Activated CD8-positive, alpha-beta T cell treated with anti-CD3 and anti-CD28 coated beads, Interleukin-2, amount 10 ng/mL, durations not matched to agents 7 days and 5 days (primary cell): ENCODE measurements at places on chromosomes 1 and 21.

- DNase-seq, result no peak
- H3K27ac ChIP-seq, result no peak overlapping the region
- H3K36me3 ChIP-seq, result peaks cover 3% of the 10 kb centered on the region
- peaks cover 29% of the 10 kb centered on the region for H3K27me3 ChIP-seq
Measured at GRCh38 chr1:156696755-156697154, 8.6 kb downstream of the CRABP2 start.

GRCh38 chr1:22673486-22674409, 20.7 kb downstream of the C1QB start:
- H3K4me1 ChIP-seq, result no peaks in the 10 kb centered on the region
- peaks cover 18% of the 10 kb centered on the region for H3K27me3 ChIP-seq

DNA sequence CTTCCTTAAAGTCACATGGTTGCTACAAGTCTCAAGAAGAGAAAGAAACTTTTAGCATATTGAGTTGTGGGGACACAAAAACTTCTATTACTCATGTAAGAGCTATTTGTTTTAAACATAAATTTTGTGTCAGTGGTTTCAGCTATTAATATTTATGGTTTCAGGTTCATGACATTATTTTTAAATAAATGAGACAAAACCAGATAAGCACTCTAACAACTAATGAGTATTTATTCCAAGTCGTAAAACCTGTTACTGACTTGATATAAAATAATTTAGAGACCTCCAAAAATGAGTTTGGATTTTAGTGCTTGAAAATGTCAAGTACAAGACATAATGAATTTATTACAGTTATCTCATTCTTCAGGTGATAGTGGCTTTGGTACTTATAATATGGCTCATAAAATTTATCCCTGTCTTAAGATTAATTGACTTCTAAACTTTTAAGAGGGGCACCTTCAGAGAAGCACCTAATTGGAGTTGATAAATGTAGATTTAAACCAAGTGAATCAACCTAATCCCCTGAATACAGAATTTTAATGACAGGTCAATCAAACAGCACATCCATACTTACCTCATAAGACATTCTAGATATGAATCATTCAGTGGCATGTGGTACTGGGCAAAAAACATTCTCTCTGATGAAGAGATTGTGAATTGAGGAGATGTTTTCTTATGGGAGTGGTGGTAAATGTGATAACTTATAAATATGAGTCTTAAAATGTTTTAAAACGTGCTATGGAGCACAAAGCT, 167.7 kb upstream of the PTGFR start:
- no peaks in the 10 kb centered on the region for H3K27me3 ChIP-seq
- DNase-seq, result no peak
- H3K4me3 ChIP-seq, result no peak overlapping the region
- H3K27ac ChIP-seq, result no peak overlapping the region
- no peaks in the 10 kb centered on the region for H3K4me1 ChIP-seq

GRCh38 chr1:70227439-70227838, 6.3 kb downstream of the SRSF11 start:
- peak overlapping the region; percentile 76 for H3K27ac ChIP-seq
- no peaks in the 10 kb centered on the region for H3K27me3 ChIP-seq
- DNase-seq, result no peak

DNA sequence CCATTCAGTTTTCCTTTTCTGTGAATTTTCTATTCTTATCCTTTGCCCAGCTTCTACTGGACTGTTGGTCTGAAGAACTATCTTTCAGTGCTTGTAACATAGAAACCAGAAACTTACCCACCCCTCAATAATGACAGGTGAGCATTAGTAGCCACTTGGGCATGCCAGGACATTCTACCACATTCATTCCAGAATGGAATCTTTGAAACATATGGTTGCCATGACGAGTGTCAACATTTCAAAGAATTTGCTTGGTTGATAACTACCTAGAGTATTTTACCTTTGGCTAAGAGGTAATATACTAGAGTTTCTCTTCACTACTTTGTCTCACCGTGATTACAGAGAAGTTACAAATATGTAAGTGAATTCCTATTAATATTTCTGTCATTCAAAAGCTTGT, at the start of gene MROH9:
MROH9 (plus strand) TSS at position 304 of the 400 bp plus-strand sequence. CDS start 10,023 bp downstream, outside the sequence.
- no peaks in the 10 kb centered on the region for H3K36me3 ChIP-seq
- H3K4me3 ChIP-seq, result no peak within 1 kb of the TSS
- H3K4me1 ChIP-seq, result no peaks in the 10 kb centered on the region
- DNase-seq, result no peak
- H3K27ac ChIP-seq, result no peak within 1 kb of the TSS
- H3K27me3 ChIP-seq, result no peaks in the 10 kb centered on the region

- no peak overlapping the region for H3K27ac ChIP-seq
- H3K27me3 ChIP-seq, result no peaks in the 10 kb centered on the region
- no peaks in the 10 kb centered on the region for H3K4me1 ChIP-seq
- H3K36me3 ChIP-seq, result no peaks in the 10 kb centered on the region
- no peak for DNase-seq
- no peak overlapping the region for H3K4me3 ChIP-seq
Measured at GRCh38 chr1:4778056-4778455, 123.6 kb downstream of the AJAP1 start.

- no peaks in the 10 kb centered on the region for H3K36me3 ChIP-seq
- peaks cover 19% of the 10 kb centered on the region for H3K4me1 ChIP-seq
- H3K27me3 ChIP-seq, result peaks cover 41% of the 10 kb centered on the region
- H3K27ac ChIP-seq, result no peak overlapping the region
- H3K4me3 ChIP-seq, result peak overlapping the region; percentile 64
Measured at GRCh38 chr1:54498383-54499096, 49.5 kb upstream of the ACOT11 start.

DNA sequence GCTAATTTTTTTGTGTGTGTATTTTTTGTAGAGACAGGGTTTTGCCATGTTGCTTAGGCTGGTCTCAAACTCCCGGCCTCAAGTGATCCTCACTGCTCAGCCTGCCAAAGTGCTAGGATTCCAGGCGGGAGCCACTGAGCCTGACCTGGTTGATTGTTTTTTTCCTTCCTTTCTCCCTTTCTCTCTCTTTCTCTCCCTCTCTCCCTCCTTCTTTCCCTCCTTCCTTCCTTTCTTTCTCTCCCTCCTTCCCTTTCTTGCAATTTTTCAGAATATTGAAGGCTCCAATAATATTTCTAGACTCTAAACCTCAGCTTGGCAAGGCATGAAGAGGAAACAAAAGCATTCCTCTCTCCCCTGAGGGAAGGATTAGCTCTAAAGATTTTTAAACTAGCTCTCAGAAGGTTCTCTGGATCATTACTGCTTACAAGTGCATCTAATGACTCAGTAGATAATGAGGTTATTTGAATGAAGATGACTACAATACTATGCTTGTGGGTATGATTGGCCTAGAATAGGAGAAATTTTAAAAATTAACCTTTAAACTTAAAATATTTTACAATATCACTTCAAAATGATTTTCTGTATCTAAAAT, 68.5 kb upstream of the GADD45A start:
- no peaks in the 10 kb centered on the region for H3K36me3 ChIP-seq
- peaks cover 7% of the 10 kb centered on the region for H3K27me3 ChIP-seq
- H3K4me1 ChIP-seq, result peaks cover 4% of the 10 kb centered on the region
- no peak for DNase-seq

DNA sequence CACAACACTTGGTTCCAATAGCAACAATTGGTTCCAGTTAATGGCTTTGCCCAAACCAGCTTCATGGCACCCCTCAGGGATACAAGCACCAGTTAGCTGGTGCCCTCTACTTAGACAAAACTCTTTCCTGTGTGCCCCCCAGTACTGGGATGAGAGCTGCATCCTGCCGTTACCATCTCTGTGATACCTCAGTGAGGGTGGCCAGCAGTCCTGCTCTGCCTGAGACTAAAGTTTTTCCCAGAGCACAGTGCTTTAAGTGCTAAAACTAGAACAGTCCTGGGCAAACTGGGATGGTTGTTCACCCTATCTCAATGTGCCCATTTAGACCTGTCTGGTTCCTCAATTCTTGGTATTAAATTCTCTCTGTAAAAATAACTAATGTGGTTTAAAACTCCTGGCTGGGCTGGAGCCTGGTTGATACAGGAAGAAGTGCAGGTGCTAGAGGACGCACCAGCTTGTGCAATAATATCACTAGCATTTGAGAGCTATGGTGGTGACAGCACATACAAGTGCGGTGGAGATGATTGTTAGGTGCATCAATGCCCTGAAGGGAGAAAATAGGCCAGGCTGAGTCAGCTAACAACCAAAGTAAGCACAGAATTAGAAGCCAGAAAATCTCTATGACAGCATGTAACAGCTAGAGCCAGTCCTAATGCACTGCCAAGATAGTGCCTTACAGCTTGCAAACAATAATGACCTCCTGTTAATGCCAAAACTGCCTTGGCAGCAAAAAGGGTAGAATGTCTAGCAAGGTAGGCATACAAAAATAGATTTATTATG, 179.8 kb upstream of the GALNT2 start:
- H3K27ac ChIP-seq, result no peak overlapping the region
- no peaks in the 10 kb centered on the region for H3K36me3 ChIP-seq
- H3K4me1 ChIP-seq, result no peaks in the 10 kb centered on the region
- peaks cover 7% of the 10 kb centered on the region for H3K27me3 ChIP-seq
- no peak overlapping the region for H3K4me3 ChIP-seq
- DNase-seq, result peak; percentile 9

DNA sequence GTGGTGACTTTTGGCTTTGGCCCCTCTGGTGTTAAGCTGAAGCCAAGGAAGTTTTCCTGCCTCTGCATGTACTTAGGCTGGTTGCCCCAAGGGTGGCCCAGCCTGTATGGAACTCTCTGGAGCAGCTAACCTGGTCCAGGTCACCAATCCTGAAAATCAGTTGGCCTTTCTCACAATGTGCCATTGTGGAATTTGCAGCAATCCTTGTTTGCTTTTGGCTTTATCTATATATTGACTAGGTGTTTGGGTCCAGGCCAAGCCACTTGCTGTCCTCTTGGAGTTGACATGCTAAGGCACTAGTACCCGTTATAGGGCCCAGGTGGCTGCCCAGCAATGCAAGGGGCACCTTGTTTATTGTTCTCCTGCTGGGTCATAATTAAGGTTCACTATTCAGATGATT, 124.6 kb downstream of the CAMTA1 start:
- no peak for DNase-seq
- no peaks in the 10 kb centered on the region for H3K36me3 ChIP-seq
- H3K27ac ChIP-seq, result no peak overlapping the region
- H3K27me3 ChIP-seq, result peaks cover 3% of the 10 kb centered on the region
- H3K4me1 ChIP-seq, result peaks cover 3% of the 10 kb centered on the region

GRCh38 chr1:17023573-17023972, 11.8 kb upstream of the ATP13A2 start:
- H3K4me1 ChIP-seq, result peaks cover 16% of the 10 kb centered on the region
- H3K36me3 ChIP-seq, result peaks cover 57% of the 10 kb centered on the region

DNA sequence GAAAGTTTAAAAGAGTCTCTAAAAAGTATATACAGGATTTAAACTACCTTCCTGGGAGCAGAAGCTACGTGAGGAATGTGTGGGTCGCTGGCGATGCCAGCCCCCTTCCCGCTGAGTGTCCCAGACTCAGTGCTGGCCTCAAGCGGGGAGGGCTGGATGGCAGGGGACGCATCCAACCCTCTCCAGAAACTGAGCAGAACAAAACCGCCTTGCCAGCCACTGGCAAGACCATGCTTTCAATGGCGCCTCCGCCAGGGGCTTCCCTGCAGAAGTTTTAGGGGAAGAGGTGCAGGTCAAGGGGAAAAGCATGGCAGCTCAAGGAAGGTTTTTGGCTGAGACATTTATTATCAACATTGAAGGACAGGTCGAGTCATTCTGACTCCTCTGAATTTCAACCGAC, 26.1 kb downstream of the NADK start:
- H3K36me3 ChIP-seq, result peaks cover 16% of the 10 kb centered on the region
- H3K4me3 ChIP-seq, result no peak overlapping the region
- H3K27ac ChIP-seq, result no peak overlapping the region
- no peaks in the 10 kb centered on the region for H3K27me3 ChIP-seq

DNA sequence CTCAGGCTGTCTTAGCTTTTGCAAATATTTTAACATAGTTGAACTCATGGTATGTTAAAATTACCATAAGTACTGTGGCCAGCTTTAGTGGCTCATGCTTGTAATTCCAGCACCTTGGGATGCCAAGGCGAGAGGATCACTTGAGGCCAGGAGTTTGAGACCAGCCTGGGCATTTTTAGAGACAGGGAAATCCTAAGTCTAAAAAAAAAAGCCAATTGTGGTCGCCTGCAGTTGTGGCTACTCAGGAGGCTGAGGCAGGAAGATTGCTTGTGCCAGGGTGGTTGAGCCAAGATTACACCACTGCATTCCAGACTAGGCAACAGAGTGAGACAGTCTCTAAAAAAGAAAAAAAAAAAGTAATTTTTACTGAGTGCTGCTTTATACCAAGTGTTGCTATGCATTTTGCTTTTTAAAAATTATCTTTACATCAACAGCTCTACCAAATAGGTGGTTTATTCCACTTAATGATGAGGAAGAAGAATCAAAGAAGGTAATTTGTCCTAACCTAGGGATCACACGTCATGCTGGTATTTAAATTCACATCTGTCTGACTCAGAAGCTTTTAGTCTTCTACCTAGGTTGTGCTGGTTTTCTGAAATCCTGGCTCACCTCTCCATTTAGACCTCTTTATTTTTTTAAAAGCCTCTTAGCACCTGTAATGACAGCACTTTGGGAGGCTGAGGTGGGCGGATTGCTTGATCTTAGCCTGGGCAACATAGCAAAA, 16.8 kb downstream of the PPP1R12B start:
- H3K4me1 ChIP-seq, result peaks cover 2% of the 10 kb centered on the region
- H3K27me3 ChIP-seq, result no peaks in the 10 kb centered on the region
- H3K27ac ChIP-seq, result no peak overlapping the region
- no peak overlapping the region for H3K4me3 ChIP-seq
- no peak for DNase-seq

DNA sequence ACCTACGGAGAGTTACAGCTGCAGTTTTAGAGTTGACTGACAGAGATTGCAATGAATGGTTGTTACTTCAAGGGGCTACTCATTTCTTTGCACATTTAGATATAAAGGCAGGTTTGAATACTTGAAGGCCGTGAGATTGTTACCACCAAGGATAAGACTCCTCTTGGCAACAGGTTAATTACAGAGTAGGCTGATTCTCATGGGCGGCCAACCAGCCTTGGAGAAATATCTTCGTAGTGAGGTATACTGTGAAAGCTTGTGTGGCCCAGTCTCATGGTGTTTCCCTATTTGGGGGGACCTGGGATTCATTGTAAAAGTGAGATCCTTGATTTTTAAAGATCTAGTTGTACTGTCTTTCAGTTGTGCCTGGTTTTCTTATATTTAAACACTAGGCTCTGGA, 103.2 kb upstream of the OLFM3 start:
- H3K4me3 ChIP-seq, result no peak overlapping the region
- H3K36me3 ChIP-seq, result no peaks in the 10 kb centered on the region
- no peak for DNase-seq
- no peaks in the 10 kb centered on the region for H3K27me3 ChIP-seq

- peak; percentile 52 for DNase-seq
- H3K27ac ChIP-seq, result peak overlapping the region; percentile 34
- H3K4me3 ChIP-seq, result peak overlapping the region; percentile 22
Measured at GRCh38 chr1:206782448-206782847, 10.2 kb upstream of the IL10 start.

GRCh38 chr1:8598060-8598724, 219.2 kb downstream of the RERE start:
- H3K36me3 ChIP-seq, result peaks cover 8% of the 10 kb centered on the region
- H3K27me3 ChIP-seq, result no peaks in the 10 kb centered on the region
- no peak overlapping the region for H3K4me3 ChIP-seq
- no peak overlapping the region for H3K27ac ChIP-seq

GRCh38 chr21:46322351-46323226, 1.1 kb downstream of the C21orf58 start:
- H3K4me1 ChIP-seq, result peaks cover 45% of the 10 kb centered on the region
- peaks cover 60% of the 10 kb centered on the region for H3K36me3 ChIP-seq
- H3K4me3 ChIP-seq, result peak overlapping the region; percentile 96
- DNase-seq, result peak; percentile 41
- H3K27ac ChIP-seq, result peak overlapping the region; percentile 99
- no peaks in the 10 kb centered on the region for H3K27me3 ChIP-seq
